ENCODE measurements at places on chromosomes 12 and 14. TPM values are rescaled to one million over a fixed set of nuclear protein-coding genes. Genes with fewer than 3 reads are reported as not detected.

DNA sequence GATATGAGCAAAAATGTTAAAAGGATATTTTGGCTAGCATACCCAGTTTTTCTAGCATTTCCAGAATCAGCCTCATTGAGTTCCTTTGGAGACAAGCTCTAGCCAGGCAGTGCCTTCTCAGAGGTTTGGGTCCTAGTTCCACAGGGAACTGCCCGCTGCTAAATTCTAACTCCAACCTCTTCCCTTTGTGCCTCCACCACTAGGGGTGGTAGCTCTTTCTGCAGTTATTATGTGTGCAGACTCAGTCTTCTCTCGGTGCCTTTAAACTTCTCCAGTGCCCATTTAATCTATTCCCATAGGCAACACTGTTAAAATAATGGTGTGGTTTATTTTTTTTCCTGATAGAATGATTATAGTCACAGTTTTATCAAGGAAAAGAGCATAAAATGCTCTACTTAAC lies 21.5 kb upstream of the SLC25A3 start:
- no peak for DNase-seq

DNA sequence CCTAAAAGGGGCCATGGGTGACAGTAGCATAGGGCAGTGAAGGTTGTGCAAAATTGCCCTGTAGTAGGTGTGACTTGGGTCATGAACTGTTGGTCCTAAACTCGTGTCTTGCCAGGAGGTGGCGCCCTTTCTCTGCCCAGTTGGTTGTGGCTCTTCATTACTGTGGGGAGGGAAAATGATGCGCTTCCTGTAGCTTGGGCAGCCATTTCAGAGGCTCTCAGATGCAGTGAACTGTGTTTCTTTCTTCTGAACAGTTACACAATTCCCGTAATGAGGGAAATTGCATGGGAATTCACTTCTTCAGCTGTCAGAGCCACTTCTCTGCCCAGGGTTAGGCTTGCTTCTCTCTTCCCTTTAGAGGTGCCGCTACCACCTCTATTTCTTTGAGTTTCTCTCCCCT lies 148.1 kb upstream of the NRXN3 start:
- no peak for DNase-seq

DNA sequence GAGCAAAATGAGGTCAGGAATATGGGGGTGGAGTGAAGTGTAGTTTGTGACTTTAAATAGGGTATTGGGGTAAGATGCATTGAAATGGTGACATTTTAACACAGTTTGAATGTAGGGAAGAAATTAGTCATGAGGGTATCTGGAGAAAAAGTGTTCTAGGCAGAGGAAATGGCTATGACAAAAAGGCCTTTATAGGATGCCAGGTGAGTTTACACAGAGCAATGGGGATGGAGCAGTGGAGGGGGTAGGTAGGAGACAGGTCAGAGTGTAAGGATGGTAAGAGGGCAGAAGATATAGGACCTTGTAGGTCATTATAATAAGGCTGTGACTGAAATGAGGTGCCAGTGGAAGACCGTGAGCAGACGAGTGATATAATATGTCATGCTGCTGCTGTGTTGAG lies 30.4 kb downstream of the HEATR5A start:
- DNase-seq = no peak

GRCh38 chr12:48084841-48085460 lies 20.9 kb downstream of the SENP1 start:
- no peak for DNase-seq

DNA sequence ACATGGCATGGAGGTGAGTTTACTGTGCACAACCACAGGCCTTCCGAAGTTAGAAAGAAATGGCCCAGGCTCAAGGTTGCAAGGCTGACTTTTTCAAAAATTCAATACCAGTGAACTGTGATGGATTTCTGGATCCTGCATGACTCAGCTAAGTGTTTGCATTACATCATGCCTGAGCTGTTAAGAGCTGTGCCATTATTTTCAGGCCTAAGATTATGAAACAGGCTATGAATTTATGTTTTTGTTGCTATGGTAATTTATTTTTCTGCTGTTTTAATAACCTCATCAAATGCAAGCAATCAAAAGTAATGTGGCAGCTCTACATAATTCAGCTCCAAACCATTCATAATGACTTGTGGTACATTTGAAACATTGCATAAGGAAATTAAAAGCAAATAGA lies 457.7 kb upstream of the TMEM132C start:
- DNase-seq = no peak

- DNase-seq = peak; percentile 83
Measured at GRCh38 chr12:108730365-108731104, 783 bp downstream of the CORO1C start.

DNA sequence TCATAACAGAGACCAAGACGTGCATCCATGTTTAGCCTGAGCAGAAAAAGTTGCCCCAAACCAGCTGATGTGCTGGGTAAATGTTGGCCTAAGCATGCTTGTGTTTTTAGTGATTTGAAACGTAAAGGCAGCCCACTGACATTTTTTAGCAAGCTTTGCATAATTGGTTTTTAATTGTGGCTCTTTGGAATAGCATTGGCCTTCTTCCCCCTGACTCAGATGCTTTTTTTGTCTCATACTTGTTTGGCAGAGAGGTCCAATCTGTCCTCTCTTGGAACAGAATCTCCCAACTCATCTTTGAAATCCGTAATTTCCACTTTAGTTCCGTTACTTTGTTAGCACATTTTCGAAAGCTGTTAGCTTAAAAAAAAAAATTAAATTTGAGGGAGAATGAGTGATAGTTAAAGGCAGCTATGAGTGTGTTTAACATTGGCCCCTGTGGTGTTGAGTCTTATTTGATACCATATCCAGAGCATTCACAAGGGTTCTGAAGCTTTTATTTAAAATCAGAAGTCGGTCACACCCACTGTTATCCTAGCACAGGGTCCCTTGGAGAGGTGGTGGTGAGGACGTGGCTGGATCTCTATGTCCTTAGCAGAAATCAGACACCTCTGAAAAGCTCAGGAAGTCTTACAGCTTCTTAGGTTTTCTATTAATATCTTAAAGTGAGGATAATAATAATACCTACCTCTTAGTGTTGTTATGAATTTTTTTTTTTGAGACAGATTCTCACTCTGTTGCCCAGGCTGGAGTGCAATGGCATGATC lies 15.6 kb downstream of the JDP2 start:
- no peak for DNase-seq

DNA sequence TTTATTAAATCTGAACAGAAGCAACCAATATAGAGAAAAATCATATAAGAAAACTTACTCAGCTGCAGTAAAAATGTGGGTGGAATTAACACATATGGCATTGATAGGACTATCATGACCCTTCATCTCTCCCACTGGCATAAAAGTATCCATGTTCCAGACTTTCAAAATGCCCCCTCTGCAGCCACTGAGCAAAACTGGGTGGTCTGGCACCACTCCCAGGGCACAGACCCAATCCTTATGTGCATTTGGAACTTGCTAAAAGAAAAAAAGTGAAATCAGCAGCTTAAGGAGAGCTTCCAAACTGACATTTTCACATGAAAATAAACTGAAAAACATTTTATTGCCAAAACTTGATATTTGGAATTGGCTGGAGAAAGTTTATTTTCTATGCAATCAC lies 141.5 kb downstream of the KIF21A start:
- DNase-seq = no peak

DNA sequence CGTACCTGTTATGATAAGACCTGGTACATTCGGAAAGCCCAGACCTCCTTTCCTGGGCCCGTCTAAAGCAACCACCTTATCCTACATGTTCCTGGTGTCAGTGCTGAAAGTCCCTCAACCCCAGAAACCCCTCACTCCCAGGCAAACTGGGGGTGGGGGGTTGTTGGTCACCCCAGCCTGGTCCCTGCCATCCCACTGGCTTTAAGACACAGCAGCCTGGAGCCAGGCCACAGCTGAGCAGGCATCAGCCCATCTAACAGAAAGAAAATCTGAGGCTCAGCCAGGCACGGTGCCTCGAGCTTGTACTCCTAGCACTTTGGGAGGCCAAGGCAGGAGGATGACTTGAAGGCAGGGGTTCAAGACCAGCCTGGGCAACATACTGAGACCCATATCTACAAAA lies 4.5 kb downstream of the SELPLG start:
- no peak for DNase-seq

DNA sequence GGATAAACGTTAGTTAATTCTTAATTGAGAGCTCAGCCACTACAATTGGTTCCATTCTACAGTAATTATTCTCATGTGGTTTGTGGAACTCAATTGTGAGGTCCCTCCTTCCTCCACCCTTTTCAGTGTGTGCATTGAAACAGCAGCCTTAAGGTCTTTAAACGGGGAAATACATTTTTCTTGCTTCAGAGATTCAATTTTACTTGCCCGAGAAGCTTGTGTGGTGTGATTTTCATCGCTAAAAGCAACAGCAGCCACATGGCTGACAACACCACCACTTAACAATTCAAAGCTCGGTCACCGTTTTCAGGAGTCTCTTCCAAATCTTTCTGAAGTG lies 733 bp upstream of the PPFIBP1 start:
- no peak for DNase-seq

GRCh38 chr14:103021684-103022001 lies 35.7 kb downstream of the CDC42BPB start:
- DNase-seq = no peak

GRCh38 chr12:68435816-68436215 lies 103.7 kb upstream of the MDM1 start:
- DNase-seq = no peak

DNA sequence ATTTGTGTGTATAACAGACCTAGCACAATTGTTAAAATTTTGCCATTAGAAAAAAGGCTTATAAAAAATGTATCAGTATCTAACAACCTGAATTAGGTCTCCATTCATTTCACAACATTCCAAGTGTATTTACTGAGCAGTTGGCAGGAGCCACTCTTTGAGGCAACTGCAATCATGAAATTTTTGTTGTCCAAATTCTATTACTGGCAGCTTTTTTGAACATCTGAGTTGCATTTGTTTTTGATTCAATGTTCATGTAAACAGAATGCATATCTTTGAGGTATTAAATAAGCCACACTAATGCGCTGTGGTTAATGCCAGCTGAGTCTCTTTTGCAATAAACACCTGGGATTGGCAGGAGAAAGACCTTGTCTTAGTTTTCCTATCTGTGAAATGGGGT lies 8.7 kb downstream of the KITLG start:
- no peak for DNase-seq

- DNase-seq = no peak
Measured at GRCh38 chr14:89245802-89246201, 171.2 kb downstream of the FOXN3 start.

- DNase-seq = no peak
Measured at GRCh38 chr14:105196265-105196960, 15.3 kb upstream of the NUDT14 start.

DNA sequence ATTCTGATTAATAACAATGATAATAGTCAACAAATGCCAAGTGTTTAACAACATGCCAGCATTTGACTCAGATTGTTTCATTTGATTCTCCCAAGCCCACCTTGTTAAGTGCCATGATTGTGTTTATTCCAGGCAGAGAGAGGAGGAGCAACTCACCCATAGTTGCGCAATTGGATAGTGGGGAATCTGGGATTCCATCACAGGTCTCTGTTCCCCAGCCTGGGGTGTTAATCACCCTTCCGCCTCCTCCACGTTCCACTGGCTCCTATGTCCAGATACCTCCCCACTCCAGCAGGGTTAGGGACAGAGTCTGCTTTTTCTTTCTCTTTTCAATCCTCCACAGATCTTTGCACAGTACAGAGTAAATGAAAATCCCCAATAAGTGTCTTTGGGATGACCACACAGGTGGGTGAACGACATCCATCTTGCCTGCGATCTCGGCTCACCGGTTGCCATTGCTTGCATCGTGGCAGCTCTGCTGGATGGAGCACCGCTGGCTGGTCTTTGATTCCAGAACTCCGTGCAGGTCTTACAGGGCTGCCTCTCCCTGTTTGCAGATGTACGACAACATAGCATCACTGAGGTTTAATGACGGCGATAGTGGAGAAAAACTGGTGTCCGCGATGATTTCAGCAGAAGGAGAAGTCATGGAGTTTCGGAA lies 78.8 kb downstream of the DNAH10 start:
- DNase-seq = no peak

EML5 gene
- 2.4 TPM for total RNA-seq

TMEM119 gene
- 102 TPM for total RNA-seq

RNASE3 gene
- not detected for total RNA-seq

CPM gene
- total RNA-seq = 14.3 TPM

TSPAN19 gene
- under 0.01 TPM for total RNA-seq

PRH2 gene
- total RNA-seq = not detected

CAMKK2 gene
- total RNA-seq = 55.1 TPM

SLC22A17 gene
- total RNA-seq = 30.6 TPM

RFLNA gene
- total RNA-seq = not detected

ASPG gene
- total RNA-seq = 16.2 TPM

Data from uterus (tissue), 4 donors.